Activated CD4-positive, alpha-beta T cell treated with anti-CD3 and anti-CD28 coated beads, Interleukin-2, amount 50 U/mL, for 4 hours (primary cell): ENCODE measurements at places on chromosomes 3 and 15.

- no peak for DNase-seq
Observed at GRCh38 chr3:156317462-156318074, 197.2 kb downstream of the KCNAB1 start.

GRCh38 chr3:98529856-98530459 is 1.8 kb upstream of the GPR15 start:
- DNase-seq, result no peak

GRCh38 chr3:30493911-30494311 is 112.5 kb upstream of the TGFBR2 start:
- DNase-seq, result no peak

GRCh38 chr3:59308684-59309083 is 258.9 kb upstream of the CFAP20DC start:
- DNase-seq, result no peak

- peak; percentile 25 for DNase-seq
Observed at GRCh38 chr3:71492566-71492965, 91.0 kb downstream of the FOXP1 start.

DNA sequence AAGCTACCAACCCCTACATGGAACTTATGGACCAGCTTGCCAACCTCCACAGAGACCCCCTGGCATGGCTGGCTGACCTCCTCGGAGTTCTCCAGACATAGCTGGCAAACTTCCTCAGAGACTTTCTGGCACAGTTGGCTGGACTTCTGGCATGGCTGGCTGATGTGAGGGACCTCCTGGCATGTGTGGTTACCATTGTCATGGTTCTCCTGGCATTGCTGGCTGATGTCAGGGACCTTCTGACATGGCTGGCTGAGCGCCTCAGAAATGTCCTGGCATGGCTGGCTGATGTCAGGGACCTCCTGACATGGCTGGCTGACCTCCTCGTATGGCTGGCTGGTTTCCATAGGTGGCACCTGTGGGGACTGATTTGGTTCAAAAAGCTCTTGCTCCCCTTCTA is 17.5 kb downstream of the MAP1A start:
- no peak for DNase-seq

- no peak for DNase-seq
Observed at GRCh38 chr15:42403389-42403788, 44.1 kb downstream of the CAPN3 start.

- no peak for DNase-seq
Observed at GRCh38 chr3:8069471-8069870, 432.2 kb upstream of the LMCD1 start.

GRCh38 chr3:114290911-114291901 is 2.6 kb upstream of the TIGIT start:
- DNase-seq, result peak; percentile 93

- no peak for DNase-seq
Observed at GRCh38 chr3:41940393-41940792, 21.5 kb downstream of the ULK4 start.
